ENCODE measurements at places on chromosomes 3 and 15.
A peak's percentile ranks its signal among the peaks of the same experiment; 100 is the strongest.

- no peak for DNase-seq
Observed at GRCh38 chr3:23752126-23752525, 53.6 kb upstream of the UBE2E1 start.

- DNase-seq = no peak
Observed at GRCh38 chr3:187183210-187183862, 13.9 kb upstream of the RTP1 start.

- DNase-seq = no peak
Observed at GRCh38 chr3:160780245-160780644, 24.2 kb downstream of the PPM1L start.

- peak; percentile 1 for DNase-seq
Observed at GRCh38 chr15:86231864-86232721, 152.4 kb downstream of the AGBL1 start.
